ENCODE measurements at places on chromosomes 6 and 20. TPM values are rescaled to one million over a fixed set of nuclear protein-coding genes. Genes with fewer than 3 reads are reported as not detected.

Gene TRIM10
- total RNA-seq: not detected

Gene GHRH
- not detected for total RNA-seq

Gene HUS1B
- 0.31 TPM for total RNA-seq

Gene ID4
- total RNA-seq: 0.71 TPM

Gene DEFB121
- not detected for total RNA-seq

Gene LY6G6F
- not detected for total RNA-seq

Gene HLA-DPA1
- total RNA-seq: not detected

Gene SLC18B1
- total RNA-seq: 5.1 TPM

Gene MAK
- 0.08 TPM for total RNA-seq

Gene OPRL1
- total RNA-seq: 0.97 TPM

Gene DNAH8
- total RNA-seq: not detected

Gene CLVS2
- 0.25 TPM for total RNA-seq

Gene IL17A
- not detected for total RNA-seq

Gene LTB
- 0.53 TPM for total RNA-seq

Gene CLPSL1
- not detected for total RNA-seq

Gene MATN4
- total RNA-seq: 0.09 TPM

Gene MYB
- 0.58 TPM for total RNA-seq

Gene GATA5
- total RNA-seq: 0.75 TPM

Gene TAGAP
- total RNA-seq: not detected

Gene TMEM74B
- total RNA-seq: 3.0 TPM

Gene RIMS4
- 1.8 TPM for total RNA-seq

Gene HLA-DQA2
- not detected for total RNA-seq

Gene ZNF334
- not detected for total RNA-seq

Gene SRSF12
- 2.0 TPM for total RNA-seq

Gene ETV7
- total RNA-seq: 0.14 TPM

Gene SEL1L2
- total RNA-seq: not detected

Gene SIRPG
- not detected for total RNA-seq

Gene LIN28B
- total RNA-seq: 1.2 TPM

Gene ABCF1
- 54.0 TPM for total RNA-seq

Gene LPA
- total RNA-seq: 0.07 TPM

Gene NHLRC1
- total RNA-seq: 1.8 TPM

Gene ASIP
- total RNA-seq: not detected

Gene NINL
- 17.2 TPM for total RNA-seq

Gene KCNQ2
- 0.21 TPM for total RNA-seq

Gene SLC35F1
- not detected for total RNA-seq

Gene STX16
- 29.4 TPM for total RNA-seq

Gene POPDC3
- 24.4 TPM for total RNA-seq

Gene ZNF831
- not detected for total RNA-seq

Gene EEF1E1
- total RNA-seq: 93.7 TPM

Gene DSE
- total RNA-seq: 15.1 TPM

Gene BPIFB4
- not detected for total RNA-seq

Gene RAET1L
- total RNA-seq: 0.35 TPM

Gene OPRM1
- not detected for total RNA-seq

Gene DSP
- total RNA-seq: 45.9 TPM

Gene ZBTB9
- 12.5 TPM for total RNA-seq
